ENCODE measurements at places on chromosomes 2 and 18.

GRCh38 chr2:9674891-9675414 is 44.2 kb upstream of the YWHAQ start:
- DNase-seq, result no peak

- no peak for DNase-seq
These were observed 306.0 kb upstream of the COL3A1 start for GRCh38 chr2:188668017-188668680.

GRCh38 chr2:67936969-67937368 is 125.8 kb downstream of the C1D start:
- DNase-seq, result no peak

GRCh38 chr2:113258471-113259147 is 20.1 kb downstream of the PAX8 start:
- no peak for DNase-seq

DNA sequence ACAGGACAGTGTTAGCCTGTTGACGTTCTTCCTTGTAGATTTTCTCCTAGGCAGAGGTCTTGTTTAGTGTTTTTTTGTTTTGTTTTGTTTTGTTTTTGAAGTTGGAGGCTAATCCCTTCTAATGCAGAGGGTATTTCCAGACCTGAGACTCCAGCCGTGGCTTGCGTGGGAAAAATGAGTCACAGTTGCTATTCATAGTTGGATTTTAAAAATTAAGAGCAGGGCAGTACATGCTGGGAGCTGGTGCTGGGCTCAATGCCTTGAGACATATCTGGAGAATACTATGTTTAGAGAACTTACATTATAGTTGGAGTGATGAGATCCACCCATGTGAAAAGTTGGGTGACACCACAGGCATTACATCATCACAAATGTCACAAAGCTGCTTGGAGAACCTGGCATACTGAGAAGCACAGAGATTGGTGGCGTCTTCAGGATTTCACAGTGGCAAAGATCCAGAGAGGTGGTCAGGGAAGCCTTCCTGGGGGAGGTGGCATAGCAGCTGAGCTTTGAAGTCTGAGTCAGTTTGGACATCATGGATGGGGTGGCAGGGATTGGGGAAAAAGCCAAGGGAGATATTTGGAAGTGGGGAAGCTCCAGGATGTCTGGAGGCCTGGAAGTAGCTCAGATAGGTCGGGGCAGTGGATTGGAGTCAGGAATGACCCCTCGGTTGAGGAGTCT is 249.4 kb downstream of the LOXHD1 start:
- DNase-seq, result no peak

- DNase-seq, result no peak
These were observed 42.1 kb upstream of the MAP4K3 start for GRCh38 chr2:39479053-39479670.

DNA sequence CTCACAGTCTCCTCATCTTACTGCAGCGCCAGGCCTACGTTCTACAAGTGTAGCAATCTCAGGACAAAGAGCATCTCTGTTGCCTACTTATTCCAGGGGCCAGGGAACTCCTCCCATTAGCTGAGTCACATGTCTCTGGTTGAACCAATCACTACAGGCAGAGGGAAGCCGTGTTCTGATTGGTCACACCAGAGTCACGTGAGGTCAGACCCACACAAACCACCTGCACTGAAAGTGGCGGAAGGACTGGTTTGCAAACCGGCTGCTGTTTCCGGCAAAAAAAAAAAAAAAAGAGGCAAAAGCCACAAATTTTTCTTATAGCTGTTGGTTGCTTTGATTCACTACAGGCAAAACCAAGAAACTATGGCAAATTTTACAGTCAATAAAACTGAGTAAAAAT is 21.9 kb upstream of the USP14 start:
- DNase-seq, result peak; percentile 49

DNA sequence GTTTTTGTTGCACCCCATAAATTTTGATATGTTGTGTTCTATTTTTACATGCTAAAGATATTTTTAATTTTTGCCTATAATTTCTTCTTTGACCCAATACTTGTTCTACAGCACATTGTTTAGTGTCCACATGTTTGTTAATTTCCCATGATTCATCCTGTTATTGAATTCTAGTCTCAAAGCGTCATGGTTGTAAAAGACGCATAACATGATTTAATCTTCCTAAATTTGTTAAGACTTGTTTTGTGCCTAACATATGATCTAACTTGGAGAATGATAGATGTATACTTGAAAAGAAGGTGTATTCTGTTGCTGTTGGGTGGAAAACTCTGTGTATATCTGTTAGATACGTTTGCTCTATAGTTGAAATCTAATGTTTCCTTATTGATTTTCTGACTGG is 27.1 kb upstream of the SULT1C3 start:
- DNase-seq, result no peak

- DNase-seq, result no peak
These were observed 7.1 kb downstream of the GBX2 start for GRCh38 chr2:236161082-236161462.

- DNase-seq, result no peak
These were observed 313.7 kb downstream of the SATB2 start for GRCh38 chr2:199144036-199144435.

DNA sequence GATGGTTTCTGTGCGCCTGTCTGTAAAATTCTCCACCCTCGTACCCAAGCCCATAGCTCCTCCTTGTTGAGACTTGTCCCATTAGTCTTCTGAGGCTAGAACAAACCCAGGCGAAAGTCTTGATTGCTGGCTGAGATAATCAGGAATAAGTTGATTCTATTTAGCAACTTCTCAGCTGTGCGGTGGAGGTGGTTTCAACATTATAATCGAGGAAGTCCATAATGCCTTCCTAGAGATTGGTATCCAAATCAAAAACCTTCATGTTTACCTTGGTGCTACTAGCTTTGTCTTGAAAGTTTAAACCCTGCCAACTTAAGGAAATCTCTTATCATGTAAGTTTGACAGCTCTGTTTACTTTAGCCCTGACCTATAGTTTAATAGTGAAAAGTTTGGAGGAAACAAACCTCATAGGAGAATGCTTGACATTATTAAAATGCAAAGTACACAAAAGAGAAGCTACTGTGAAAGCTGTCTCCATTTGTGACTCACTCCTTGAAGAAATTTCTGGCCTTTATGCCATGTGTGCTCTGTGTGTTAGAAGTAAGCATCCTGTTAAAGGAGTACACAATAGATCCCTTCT is 36.6 kb upstream of the DSC1 start:
- no peak for DNase-seq

GRCh38 chr2:239293775-239294430 is 106.9 kb downstream of the HDAC4 start:
- DNase-seq, result peak; percentile 74

GRCh38 chr18:68940039-68940438 is 142.2 kb downstream of the CCDC102B start:
- no peak for DNase-seq

DNA sequence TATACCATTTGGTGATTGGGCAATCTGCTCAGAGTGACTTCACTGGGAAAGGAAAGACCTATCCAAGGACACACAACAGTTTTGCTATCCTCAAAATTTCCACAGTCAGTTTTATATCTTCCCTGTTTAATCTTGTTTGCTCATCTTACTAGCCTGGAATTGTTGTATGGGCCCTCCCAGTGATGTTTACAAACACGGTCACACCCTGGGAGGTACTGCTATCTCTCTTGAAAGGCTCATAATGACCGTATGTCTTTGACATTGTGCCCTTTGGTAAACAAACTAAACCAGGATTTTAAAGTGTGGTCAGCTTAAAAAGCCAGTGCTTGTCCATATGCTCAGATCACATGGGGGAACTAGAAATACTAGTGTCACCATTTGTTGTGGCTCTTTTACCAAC is 277.0 kb downstream of the CDH2 start:
- DNase-seq, result no peak

DNA sequence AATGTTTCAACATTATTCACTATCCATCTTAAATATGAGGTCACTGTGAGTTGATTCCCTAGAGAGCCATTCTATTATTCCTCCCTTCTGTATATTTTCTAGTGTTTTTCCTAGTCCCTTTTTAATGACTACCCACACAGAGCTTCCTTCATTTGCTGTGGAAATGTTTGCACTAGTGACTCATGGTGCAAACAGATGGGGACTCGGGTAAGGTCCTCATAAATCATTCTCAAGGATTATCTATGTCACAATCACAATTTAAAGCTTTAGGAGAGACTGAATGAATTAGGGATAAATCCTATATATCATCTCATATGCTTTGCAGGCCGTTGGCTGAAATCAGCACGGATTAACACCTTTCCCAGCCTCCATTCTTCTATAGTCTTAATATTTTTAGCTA is 159.6 kb downstream of the DCC start:
- DNase-seq, result no peak

GRCh38 chr2:60371681-60372080 is 181.8 kb downstream of the BCL11A start:
- DNase-seq, result no peak

- peak; percentile 9 for DNase-seq
These were observed 29.0 kb downstream of the SERPINB5 start for GRCh38 chr18:63505566-63506335.

- DNase-seq, result no peak
These were observed 30.1 kb upstream of the ZNF516 start for GRCh38 chr18:76524900-76525698.

GRCh38 chr2:35830833-35831232 is 524.7 kb upstream of the CRIM1 start:
- no peak for DNase-seq

GRCh38 chr18:55473058-55473457 is 114.9 kb downstream of the TCF4 start:
- DNase-seq, result no peak

GRCh38 chr2:164770421-164770916 is 71.2 kb downstream of the COBLL1 start:
- no peak for DNase-seq

- DNase-seq, result no peak
These were observed 83.3 kb downstream of the SMIM21 start for GRCh38 chr18:75344161-75344560.

GRCh38 chr2:55901322-55901721 is 22.3 kb downstream of the EFEMP1 start:
- DNase-seq, result no peak

- no peak for DNase-seq
These were observed 17.5 kb downstream of the POLR1A start for GRCh38 chr2:86087936-86088850.

- DNase-seq, result no peak
These were observed 190.0 kb upstream of the SESTD1 start for GRCh38 chr2:179454443-179455171.

DNA sequence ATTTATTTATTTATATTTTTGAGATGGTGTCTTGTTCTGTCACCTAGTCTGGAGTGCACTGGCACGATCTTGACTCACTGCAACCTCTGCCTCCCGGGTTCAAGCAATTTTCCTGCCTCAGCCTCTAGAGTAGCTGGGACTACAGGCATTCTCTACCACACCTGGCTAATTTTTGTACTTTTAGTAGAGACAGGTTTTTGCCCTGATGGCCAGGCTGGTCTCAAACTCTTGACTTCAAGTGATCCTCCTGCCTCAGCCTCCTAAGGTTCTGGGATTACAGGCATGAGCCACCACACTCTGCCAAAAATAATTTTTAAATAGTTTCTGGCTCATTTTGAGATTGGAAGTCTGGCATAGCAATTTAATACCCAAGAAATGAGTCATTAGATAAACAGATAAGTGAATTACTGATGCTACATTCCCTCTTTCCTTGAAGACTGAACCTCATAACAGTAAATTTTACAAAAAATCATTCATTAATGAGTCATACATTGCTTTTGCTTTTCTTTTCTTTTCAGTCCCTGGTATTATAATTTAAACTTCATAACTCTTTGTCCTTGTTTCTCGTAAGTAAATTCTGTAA is 881.6 kb upstream of the PIK3C3 start:
- no peak for DNase-seq

GRCh38 chr2:158380746-158381145 is 75.8 kb downstream of the CCDC148 start:
- no peak for DNase-seq

DNA sequence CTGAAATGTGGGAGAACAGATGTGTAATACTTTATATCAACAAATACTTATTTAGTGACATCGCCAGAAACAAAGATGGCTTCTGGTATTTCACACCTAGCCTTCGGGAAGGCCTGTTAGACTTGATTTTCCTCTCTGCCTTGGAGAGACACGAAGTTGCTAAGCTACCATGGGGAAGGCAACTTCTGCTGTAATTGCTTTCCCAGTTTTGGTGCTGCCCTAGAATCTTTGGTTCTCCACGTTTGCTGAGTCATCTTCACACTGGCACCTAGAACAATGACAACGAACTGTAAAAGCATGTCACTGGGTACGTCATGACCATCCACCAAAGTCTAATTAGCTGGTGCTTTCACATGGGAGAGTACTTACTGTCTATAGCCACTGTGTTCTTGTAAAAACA is 58.7 kb upstream of the ACTR3 start:
- no peak for DNase-seq

DNA sequence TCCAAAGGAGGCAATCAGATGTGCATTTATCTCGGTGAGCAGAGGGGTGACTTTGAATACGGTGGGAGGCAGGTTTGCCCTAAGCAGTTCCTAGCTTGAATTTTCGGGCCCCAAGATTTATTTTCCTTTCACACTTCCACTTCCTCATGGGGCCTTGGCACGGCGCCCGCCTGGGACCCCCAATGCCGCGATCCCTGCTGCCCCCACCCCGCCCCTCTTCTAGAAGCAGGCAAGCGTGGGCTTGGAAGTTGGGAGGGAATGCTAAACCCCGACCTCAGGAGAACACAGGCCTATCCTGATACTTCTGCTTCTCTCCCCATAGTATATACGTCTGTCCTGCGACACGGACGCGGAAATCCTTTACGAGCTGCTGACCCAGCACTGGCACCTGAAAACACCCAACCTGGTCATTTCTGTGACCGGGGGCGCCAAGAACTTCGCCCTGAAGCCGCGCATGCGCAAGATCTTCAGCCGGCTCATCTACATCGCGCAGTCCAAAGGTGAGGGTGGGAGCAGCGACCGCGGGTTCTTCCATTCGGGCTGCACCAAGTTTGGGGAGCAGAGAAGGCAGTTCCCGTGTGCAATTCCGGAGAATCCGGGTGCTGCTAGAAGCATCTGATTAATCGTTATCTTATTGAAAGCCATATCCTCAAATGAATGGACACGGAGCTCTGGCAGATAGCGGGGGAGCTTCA is 21.6 kb downstream of the TRPM8 start:
- DNase-seq, result no peak

- DNase-seq, result no peak
These were observed 42.7 kb downstream of the CYP26B1 start for GRCh38 chr2:72104821-72105588.

DNA sequence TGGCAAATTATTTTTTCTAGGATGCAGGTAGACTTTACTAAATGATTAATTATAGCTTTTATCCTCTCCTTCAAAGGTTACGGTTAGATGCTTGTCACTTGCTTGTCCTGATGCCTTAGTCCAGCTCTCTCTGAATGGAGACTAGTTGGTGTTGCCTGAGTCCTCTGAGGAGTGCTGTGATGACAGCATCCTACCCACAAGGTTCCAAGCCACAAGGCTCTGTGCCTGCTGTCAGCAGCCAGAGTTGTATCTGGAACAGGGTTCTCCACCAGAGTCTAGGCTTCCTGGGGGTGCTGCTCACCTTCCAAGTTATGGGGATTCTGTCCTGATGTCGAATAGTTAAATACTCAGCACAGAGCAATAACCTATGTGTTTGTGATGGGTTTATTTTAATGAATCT is 125.7 kb downstream of the GALNT1 start:
- no peak for DNase-seq

Data from activated naive CD4-positive, alpha-beta T cell treated with Interleukin-2 at 50 U/mL for 16 hours (primary cell).